Activated T-helper 1 cell treated with anti-CD3 and anti-CD28 coated beads, Interleukin-2, amount 50 U/mL, for 16 hours (primary cell): ENCODE measurements at places on chromosomes 13 and 19.

- no peak for DNase-seq
Observed at GRCh38 chr13:57877601-57878000, 246.1 kb downstream of the PCDH17 start.

DNA sequence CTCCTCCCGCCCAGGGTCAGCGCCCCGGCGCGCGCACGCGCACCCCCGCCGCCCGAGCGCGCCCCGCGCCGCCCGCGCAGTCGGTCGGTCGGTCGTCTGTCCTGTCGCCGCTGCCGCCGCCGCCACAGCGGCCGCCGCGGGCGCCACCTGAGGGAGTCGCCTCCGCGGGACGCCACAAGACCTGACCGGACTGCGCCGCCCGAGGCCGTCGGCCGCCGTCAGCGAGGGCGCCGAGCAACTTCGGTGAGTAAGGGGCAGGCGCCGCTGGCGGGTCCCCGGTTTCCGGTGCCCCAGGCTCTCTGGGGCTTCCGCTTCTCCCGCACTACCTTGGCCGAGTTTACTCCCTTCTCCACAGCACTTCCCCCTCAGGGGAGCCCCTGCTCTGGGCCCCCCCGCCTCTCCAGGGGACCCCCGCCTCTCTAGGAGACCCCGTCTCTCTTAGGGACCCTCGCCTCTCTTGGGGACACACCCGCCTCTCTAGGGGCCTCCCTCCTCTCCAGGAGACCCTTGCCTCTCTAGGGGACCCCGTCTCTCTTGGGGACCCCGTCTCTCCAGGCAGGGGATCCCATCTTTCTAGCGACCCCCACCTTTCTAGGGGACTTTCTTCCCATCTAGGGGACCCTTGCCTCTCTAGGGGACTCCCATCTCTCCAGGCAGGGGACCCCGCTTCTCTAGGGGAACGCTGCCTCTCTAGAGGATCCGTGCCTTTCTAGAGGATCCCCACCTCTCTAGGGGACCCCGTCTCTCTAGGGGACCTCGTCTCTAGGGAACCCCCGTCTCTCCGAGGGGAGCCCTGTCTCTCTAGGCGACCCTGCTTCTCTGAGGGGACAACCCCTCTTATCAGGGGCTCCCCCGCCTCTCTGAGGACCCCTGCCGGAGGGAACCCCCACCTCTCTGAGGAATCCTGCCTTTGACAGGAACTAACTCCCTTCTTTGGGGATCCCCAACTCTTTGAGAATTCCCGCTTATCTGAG, 19.3 kb upstream of the GATAD2A start:
- peak; percentile 44 for DNase-seq

DNA sequence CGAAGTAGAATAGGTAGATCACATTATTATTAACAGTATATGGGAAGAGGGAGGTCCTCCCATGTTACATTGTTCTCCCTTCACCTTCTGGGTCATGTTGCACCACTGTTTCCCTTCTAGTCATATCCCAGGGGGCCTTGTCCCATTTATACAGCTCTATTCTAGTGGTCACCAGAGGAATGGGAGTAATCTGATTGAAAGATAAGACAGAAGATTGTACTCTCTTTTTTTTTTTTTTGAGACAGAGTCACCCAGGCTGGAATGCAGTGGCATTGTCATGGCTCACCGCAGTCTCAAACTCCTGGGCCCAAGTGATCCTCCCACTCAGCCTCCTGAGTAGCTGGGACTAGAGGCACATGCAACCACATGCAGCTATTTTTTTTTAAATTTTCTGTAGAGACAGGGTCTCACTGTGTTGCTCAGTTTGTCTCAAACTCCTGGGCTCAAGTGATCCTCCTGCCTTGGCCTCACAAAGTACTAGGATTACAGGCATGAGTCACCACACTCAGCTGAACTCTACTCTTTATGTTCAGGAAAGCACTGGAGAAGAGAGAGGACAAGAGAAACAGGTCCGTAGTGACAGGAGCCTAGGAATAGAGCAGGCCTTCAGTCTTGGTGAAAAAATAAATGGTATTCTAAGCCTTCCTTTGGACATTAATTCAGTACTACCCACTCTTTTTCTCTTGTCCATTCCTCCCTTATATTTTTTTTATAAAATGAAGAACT, 4.3 kb upstream of the ZNF529 start:
- no peak for DNase-seq

DNA sequence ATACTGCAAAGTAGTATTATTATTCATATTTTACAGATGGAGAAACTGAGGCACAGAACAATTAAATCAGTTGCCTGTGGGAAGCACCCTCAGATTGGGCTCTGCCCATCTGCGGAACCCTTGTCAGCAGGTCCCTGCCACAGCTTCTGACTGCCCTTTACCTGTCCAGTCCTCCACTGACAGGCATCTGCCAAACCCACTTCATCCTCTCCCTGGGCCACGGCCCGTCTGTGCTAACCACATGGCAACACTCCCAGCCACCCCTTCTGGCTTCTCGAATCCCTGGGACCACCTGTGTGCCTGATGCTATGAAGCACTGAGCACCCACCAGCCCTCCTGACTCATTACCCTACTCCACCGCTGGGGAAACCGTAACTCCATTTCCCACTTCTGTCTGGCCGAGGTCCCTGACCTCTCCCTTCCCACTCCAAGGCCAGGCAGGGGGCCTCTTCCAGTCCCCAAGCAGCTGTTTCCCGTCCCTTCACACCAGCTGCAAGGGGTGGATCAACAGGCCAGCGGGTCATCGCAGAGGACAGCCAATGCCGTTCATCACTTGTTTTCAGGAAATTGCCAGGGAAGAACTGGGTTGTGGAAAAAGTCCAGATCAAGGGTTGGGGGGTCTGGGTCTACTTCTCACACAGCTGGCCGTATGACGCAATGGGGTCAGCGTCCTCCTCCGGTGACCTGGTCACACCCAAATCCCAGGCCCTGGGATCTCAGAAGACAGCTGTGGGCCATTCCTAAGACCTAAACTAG, 2.5 kb downstream of the KANK3 start:
- DNase-seq, result no peak

DNA sequence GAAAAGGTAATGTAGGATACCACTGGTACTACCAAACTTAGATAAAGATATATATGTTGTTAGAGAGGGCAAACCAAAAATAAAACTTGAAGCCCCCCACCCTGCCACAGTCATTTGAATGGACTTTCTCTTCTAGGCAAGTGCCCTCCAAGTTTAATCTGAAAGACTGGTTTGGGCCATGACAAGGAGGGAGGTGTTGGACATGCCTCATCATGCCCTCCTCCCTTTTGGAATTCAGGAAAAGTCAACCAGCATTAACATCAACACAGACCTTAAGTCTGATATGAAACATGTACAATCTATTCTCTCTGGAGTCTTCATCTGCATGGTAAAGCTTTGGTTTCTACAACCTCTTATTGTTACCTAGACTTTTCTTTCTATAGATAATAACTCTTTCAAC, 46.3 kb upstream of the GPR12 start:
- no peak for DNase-seq

GRCh38 chr13:24284889-24285565, 24.4 kb upstream of the C1QTNF9 start:
- DNase-seq, result no peak

- DNase-seq, result no peak
Observed at GRCh38 chr19:30063650-30064347, 121.8 kb downstream of the URI1 start.

DNA sequence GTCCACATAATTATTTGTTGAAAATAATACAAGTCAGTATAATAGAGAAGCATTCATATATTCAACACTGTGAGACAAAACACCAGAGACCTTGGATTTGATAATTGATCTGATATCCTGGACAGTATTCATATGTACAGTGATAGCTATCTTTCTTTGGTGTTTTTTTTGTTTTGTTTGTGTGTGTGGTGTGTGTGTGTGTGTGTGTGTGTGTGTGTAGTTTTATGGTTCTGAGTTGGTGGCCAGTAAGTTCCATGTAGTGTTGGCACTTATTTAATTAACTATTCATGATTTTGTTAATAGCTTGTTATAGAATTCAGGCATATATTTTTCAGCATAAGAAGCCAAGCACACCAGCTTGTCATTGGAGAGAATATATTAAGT, 1.6 kb upstream of the ANGPTL6 start:
- no peak for DNase-seq

GRCh38 chr19:48170817-48171347, 402 bp downstream of the ZSWIM9 start:
- DNase-seq, result no peak

- no peak for DNase-seq
Observed at GRCh38 chr13:41501281-41501680, 43.9 kb downstream of the RGCC start.

- no peak for DNase-seq
Observed at GRCh38 chr19:2507109-2507508, 31.2 kb downstream of the GADD45B start.

GRCh38 chr19:8569066-8569771, 8.0 kb downstream of the MYO1F start:
- DNase-seq, result peak; percentile 38

DNA sequence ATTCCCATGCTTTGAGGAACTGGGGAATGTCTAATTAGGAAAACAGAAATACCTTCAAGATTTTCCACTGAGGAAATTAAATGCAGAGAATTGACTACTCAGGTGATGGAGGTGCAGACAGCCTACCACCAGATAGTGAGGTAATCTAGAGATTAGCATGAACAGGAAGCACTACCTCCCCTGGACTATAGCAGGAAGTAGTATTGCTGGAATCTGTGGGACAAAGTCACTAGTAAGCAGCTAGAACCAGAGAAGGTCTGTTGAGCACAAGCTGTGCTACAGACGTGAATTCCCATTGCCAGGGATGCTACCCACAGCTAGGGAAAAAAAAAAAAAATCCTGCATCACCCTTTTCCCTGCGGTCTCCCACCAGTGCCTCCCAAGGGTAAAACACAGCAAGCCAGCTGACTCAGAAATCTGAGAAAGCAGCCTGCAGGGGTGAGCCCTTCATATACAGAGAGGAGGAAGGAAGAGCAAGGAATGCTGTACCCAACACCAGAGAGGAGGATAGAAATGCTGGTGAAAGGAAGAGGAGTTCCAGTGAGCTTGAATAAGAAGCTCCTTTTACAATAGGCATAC, 10.2 kb downstream of the ENOX1 start:
- DNase-seq, result no peak

DNA sequence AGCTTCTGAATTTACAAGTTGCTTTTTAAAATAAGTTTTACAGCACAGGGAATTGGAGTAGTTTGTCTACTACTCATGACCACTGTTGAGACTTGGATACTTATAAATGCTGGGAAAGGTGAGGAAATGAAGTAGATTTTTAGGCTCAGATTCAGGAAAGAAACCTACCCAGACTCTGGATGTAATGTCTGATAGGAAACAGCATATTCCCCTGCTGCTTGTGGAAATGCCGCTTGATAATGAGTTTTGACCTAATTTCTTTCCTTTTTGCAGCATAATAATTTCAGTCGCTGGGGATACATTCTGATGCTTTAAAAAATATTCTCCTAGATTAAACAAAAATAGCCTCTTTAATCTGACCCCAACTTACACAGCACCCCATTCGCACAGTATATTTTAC, 53.6 kb downstream of the SLC10A2 start:
- no peak for DNase-seq

GRCh38 chr19:35088131-35088913, 27.3 kb upstream of the FXYD3 start:
- DNase-seq, result no peak

- DNase-seq, result peak; percentile 3
Observed at GRCh38 chr13:78659732-78660494, 958 bp upstream of the OBI1 start.

- DNase-seq, result no peak
Observed at GRCh38 chr19:927780-928401, 2.1 kb downstream of the ARID3A start.

GRCh38 chr13:81133066-81133465, 792.1 kb upstream of the SPRY2 start:
- DNase-seq, result no peak

DNA sequence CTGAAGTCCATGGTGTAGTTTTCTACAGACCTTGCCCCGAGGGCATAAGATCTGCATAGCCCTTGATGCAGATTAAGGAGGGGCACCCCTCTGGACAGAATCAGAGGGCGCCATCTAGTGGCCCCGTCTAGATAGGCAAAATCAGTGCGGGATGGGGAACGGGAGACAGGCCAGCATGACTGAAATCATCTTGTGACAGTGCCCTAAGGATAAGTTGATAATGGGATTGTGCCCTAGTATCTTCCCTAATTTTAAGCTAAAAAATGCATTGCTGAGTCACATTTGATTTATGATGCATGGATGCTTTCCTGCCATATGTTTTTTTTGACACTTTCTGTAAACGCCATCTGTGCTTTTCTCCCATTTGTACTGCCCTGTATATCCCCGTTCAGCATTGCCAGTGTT, 19.0 kb upstream of the GPI start:
- peak; percentile 41 for DNase-seq

DNA sequence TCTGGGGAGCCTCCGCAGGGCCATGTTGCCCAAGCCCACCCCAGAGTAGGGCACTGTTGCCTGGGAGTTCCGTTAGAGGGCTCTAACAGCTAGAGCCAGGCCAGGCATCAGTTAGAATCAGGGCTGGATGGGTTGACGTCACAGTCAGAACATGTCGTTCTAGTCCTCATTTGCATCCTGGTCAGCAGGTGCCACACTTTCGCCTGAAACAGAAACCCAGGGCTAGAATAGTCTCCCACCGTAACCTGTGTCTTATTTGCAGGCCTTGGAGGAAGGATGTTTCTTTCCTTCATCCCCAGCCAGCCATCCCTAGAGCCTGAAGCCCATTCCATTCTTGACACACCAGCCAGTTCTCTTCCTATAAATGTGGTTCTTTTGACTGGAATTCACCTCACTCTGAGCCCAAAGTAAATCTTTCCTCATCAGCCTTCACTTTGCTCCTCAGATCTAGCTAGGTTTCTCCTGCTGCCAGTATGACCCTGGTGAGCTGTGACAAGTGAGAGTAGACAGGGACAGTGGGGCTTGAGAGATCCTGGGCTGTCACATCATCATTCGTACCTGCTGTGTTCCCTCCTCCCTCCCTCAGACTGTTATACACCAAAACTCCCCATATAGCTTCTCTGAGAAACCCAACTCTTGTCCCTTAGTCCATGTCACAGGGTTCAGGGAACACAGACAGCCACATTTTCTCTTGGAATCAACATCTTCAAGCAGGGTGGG, 12.2 kb upstream of the CCDC97 start:
- DNase-seq, result no peak

DNA sequence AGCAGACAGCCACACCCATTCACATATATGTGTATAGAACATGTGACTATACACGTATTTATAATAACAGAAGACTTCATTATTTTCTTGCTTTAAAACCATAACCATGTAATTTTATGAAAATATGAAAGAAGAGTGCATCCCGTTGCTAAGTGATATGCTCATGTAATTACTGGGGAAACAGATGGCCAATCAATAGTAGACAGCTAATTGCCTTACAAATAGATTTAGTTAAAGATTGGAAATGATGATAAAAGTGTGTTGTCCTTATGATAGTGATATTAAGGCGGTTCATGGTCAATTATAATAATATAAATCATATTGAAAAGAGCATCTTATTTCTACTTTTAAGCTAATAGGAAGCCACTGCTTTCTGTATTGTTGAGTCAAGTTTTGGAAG, 95.9 kb downstream of the RFC3 start:
- DNase-seq, result no peak

GRCh38 chr19:17576758-17577456, 21.5 kb downstream of the COLGALT1 start:
- no peak for DNase-seq
